Iris pigment epithelial cell (primary cell): ENCODE measurements at places on chromosomes 3 and 15.

- no peak for DNase-seq
Observed at GRCh38 chr3:183833516-183833915, 8.1 kb upstream of the MAP6D1 start.

DNA sequence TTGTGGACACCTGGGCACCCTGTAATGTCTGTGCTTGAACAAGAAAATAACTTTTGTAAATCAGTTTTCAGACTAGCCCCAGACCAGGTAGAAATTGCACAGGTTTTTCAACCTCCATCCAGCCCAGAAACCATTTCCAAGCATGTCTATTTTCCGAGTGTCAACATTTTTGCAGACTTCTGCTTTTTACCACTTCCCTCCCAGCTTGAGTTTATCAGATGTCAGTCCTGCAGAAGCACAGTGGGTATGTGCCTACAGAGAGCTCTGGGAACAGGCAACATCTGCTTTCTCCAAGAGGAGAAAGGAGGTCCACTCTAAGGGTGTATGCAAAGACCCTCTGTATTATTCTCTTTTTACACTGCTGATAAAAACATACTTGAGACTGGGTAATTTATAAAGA lies 83.9 kb downstream of the LRRK1 start:
- DNase-seq = no peak

DNA sequence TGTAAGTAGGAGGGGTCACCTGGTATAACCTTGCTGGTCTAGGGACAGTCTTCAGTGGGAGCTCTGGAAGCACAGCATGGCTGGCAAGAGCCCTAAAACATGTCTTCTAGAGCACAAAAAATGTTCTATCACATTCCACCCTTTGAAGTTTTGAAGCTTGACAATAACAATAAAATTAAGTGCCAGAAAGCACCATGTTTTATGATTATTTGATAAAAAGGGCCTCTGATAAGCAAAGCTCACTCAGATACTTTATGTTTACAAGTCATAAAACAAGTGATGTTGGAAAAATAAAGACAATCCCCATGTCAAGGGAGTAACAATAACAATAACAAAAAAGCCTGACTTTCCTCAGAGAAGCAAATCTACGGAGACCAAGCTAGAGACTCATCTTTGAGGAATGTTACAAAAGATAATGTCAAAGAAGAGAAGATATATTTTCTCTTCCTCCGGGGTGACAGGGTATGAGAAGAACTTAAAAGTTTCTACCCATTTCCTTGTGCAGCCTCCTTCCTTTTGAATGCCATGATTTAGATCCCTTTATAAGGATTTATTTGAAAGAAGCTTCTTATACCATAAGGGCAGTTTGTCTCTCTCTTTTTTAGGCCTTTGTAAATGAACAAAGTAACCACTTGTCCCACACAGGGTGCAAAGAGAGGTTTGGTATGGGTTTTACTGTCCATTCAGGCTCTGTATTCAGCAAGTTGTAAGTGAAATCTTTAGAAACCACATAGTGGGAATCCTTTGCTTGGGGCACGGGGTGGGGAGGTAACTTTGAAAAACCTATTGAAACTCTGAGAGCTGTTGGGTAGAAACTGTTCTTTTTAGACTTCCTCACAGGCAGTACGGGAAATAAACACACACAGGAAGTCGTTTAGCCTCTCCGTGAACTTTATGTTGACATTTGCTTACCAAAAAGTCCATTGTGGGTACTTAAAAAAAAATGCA lies 109.6 kb upstream of the RBMS3 start:
- DNase-seq = peak; percentile 84

DNA sequence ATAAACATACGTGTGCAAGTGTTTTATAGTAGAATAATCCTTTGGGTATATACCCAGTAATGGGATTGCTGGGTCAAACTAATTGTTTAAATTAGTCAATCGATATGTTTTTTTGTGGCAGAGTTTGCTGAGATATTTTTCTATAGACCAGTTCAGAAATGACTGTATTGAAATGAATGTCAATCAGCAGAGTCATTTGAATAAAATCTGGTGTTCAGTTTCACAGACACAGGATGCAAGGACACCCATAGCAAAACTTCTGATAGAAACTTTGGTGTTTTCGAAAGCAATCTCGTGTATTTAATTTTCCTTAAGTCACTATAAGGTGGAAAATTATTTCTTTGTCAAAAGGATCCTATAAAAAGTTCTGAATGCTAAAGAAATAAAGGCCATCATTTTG lies 434.4 kb downstream of the RAP2B start:
- no peak for DNase-seq

GRCh38 chr15:98755138-98755537 lies 106.8 kb downstream of the IGF1R start:
- DNase-seq = peak; percentile 71

GRCh38 chr15:100309109-100310040 lies 32.4 kb downstream of the ADAMTS17 start:
- no peak for DNase-seq

DNA sequence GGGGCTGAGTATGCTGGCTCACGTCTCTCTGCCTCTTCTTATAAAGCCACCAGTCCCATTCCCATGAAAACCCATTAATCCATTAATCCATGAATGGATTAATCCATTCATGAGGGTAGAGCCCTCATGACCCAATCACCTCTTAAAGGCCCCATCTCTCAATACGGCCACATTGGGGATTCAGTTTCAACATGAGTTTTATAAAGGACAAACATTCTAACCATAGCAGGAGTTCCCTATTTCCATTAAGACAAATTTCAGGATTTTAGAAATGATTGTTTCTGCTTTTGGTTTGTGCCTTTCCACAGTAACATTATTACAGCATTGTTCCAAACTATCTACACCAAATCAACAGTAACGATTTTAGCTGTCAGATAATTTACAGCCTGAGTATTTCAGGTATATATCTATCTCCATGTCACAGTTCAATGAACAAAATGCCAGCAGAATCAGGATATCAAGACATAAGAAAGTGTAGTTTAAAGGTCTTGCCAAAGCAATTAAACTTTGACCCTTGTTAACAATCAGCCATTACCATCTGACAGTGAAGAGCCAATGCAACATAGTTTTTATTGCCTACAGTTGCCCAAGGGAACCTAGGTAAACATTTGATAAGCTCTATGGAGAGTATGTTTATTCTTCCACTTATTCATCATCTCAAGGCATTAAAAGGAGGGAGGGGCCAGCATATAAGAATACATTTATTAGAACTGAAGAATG lies 3.8 kb downstream of the TSPAN3 start:
- peak; percentile 56 for DNase-seq

- no peak for DNase-seq
Observed at GRCh38 chr3:111784001-111784400, 75.1 kb upstream of the PHLDB2 start.

- DNase-seq = no peak
Observed at GRCh38 chr3:45453839-45454238, 65.5 kb downstream of the LARS2 start.

GRCh38 chr3:149145974-149146373 lies 16.5 kb downstream of the HPS3 start:
- DNase-seq = no peak

- peak; percentile 74 for DNase-seq
Observed at GRCh38 chr15:88911766-88912118, 1.4 kb downstream of the MFGE8 start.

DNA sequence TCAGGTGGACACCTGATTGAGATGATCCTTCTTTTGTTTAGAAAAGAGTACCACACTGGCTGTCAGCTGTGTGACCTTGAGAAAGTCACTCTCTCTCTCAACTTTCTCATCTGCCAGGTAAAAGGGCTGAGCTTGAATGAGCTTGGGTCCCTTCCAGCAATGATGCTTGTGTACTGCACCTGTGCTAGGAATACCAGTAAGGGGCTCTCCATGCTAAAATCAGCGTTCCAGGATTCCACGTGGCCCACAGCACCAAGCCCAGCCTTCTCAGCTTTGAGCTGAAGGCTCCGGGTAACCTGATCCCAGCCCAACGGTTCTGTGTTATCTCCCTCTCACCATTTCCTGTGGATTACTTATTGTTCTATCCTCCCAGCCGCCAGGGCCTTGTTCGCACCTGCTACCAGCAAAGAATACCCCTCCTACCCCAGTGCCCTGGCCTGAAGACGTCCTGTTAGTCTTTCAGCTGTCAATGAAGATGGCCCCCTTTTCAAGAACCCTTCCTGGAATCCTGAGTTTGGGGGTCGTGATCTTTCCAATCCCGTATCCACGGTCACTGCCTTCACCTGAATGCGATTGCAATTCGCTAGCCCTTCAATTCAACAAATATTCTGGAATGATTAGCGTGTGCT lies 54.2 kb upstream of the CGNL1 start:
- DNase-seq = peak; percentile 48

DNA sequence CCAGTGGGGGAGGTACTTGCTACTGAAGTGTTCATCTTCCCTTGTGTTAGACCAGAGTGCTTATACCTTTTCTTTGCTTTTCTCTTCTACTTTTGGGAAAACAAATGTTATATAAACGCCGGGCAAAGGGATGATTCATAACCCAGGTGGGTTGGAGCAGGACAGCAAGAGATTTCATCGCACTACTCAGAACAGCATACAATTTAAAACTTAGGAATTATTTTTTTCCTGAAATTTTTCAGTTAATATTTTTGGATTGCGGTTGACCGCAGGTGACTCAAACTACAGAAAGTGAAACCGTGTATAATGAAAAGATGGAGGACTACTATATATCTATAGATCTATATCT lies 270.0 kb upstream of the RGMA start:
- DNase-seq = no peak

- DNase-seq = peak; percentile 51
Observed at GRCh38 chr3:193662757-193663322, 69.8 kb downstream of the OPA1 start.

GRCh38 chr3:62355703-62356102 lies 17.6 kb downstream of the FEZF2 start:
- no peak for DNase-seq

- DNase-seq = no peak
Observed at GRCh38 chr15:81982808-81983207, 63.0 kb downstream of the MEX3B start.

DNA sequence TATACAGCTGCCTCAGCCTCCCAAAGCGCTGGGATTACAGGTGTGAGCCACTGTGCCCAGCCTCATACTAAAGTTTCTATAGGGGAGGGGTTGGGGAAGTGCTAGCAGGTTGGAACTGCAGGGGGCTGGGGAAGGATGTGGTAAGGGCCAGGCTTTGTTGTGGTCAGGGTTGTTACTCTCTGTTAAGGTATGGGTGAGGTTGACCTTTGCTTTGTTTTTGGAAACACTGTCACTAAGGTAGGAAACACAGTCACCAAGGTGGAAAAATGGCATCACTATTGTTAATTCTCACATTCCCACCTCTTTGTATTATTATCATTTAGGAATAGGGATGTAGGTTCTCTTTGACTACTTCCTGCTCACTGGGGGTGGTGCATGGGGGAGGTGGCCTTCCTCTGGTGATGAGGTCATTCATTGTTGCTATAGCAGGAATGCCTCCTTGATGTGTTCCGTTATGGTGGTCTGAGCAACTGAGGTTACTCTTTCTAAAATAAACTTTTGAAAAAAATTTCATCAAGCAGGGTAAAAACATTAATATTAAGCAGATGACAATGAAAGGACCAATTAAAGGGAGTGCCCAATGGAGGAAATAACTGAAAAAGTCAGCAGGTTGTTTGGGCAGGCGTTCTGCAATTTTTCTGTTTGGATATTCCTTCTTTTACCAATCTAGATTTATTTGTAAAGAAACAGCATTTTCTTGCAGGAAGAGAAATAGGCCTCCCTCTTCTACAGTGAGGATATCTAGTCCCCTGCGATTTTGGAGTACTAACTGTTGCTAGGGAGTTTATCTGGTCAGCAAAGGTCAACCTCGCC lies 150.5 kb downstream of the WDR76 start:
- no peak for DNase-seq

- DNase-seq = no peak
Observed at GRCh38 chr3:152811974-152812760, 22.8 kb upstream of the P2RY1 start.

- no peak for DNase-seq
Observed at GRCh38 chr3:79028916-79029315, 738.9 kb downstream of the ROBO1 start.

GRCh38 chr3:187983484-187984124 lies 170.4 kb upstream of the LPP start:
- DNase-seq = no peak

GRCh38 chr3:90253131-90253530 lies 1145.7 kb downstream of the EPHA3 start:
- DNase-seq = no peak

DNA sequence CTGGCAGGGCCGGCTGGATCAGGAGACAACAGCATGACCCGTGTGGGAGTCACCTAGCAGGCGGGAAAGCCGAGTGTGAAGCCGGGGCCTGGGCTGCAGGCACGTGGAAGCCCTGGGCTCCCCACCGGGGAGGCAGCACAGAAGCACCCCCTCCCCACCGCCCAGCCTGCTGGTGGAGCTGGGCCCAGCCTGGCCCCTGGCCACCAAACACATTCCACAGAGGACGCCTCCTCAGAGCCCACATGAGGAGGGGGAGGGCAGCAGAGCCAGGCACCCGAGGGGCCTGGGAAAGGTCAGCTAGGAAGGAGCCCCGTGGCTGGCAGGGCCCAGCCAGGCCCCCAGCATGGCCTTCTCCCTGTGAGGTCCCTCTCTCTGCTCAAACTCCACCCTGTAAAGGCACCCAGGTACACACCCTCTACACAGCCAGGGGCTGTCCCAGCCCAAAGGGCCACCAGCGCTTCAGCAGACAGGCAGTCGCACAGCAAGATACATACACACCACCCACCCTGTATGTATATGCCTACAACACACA lies 4.5 kb downstream of the PLXNB1 start:
- DNase-seq = no peak

DNA sequence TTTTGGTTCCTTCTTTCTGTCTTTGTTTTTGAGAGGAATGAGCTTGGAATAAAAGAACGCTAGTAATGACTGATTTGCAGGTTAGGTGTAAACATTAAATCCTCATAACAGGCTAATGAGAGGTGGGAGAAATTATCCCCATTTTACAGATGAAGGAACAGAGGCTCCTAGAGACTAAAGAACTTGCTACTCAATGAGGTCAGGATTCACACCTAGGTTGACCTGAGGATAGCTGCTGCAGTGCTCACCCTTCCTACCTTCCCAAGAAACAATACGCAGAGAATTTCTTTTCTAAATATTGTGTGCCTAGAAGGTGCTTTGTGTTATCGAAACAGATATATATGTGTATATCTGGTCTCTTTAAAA lies 106.3 kb downstream of the IGF1R start:
- DNase-seq = no peak

DNA sequence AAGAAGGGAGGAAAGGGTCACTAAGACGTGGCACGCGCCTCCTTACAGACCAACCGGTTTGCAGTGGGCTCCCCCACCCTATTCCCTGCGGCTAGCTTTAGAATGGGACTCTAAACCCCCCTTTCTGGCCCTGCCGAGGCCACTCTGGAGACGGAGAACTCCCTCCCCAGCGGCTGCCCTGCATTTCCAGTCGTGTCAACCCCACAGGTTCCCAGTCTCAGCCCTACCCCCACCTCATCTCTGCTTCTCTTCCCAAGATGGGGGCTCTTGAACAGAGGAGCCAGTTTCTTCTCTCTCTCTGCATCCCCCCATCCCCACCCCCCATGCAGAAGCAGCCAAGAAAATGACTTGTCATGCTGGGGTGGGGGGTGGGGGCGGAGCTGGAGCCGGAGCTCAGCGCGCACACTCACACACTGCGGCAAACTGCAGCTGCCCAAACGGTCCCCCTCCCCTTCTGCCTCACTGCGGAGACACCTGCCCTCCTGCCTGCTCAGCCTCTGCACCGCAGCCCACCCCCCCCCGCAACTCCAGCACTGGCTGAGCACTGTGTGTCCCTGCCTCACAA lies 871 bp downstream of the MAP1A start:
- DNase-seq = peak; percentile 58
